ENCODE measurements at places on chromosomes 5 and 9.

GRCh38 chr5:141941307-141941706 is 16.7 kb downstream of the PCDH12 start:
- no peak for DNase-seq

GRCh38 chr9:11312966-11313365 is 700.2 kb upstream of the PTPRD start:
- no peak for DNase-seq

DNA sequence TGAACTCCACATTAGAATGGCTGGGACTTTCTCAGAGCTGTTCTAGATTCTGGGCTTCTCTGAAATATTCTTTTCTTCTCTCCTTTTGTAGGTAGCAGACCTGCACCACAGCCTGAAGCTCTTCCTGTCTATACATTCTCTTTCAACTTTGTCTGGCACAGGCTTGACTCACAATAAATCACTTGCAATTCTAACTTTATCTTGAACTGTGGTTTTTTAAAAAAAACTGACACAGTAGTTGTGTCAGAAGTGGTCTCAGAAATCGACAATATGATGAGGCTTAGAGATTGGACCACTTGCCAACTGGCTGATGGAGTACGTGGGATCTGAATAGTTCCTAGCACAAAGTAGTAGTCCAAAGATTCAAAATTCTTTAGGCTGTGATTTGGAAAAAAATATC is 24.1 kb upstream of the CDH9 start:
- DNase-seq: no peak

DNA sequence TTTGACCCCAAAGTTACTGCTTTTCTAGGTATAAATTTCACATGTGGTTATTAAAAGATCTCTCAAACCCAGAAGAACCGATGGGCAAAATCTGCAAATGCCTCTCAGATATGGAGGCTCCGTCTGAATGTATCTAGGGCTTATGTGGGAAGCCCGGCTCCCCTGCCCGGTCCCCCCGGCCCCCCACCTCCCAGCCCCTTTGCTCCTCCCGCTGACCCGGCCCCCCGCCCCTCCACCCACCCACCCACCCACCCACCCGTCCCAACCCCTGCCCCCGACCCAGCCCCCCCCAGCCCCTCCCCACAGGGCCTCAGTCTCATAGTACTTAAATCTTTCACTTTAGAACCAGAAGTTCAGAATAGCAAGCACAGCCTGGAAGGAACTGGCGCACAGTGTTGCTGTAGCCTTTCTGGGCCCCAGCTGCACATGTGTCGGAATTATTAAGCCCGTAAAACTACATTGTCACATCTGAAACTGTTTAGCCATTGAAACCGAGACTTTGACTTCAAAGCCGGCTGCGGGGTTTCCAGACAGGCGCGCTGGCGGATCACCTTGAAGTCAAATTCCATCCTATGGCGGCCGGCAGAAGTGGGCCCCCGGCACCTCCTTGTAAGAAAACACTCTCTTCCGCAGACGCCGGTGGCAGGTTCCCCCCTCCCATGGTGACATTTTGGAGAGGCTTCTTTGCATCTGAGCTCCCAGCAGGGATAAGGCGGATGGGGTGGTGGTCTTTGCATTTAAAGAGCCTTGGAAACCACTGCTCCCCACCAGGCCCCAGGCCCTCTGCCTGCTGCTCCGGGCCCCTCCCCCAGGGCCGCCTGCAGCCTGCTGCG is 12.8 kb downstream of the NKD2 start:
- no peak for DNase-seq

- no peak for DNase-seq
Observed at GRCh38 chr5:37448941-37449340, 69.8 kb downstream of the WDR70 start.

GRCh38 chr5:74888117-74888516 is 21.9 kb upstream of the FAM169A start:
- DNase-seq: no peak

DNA sequence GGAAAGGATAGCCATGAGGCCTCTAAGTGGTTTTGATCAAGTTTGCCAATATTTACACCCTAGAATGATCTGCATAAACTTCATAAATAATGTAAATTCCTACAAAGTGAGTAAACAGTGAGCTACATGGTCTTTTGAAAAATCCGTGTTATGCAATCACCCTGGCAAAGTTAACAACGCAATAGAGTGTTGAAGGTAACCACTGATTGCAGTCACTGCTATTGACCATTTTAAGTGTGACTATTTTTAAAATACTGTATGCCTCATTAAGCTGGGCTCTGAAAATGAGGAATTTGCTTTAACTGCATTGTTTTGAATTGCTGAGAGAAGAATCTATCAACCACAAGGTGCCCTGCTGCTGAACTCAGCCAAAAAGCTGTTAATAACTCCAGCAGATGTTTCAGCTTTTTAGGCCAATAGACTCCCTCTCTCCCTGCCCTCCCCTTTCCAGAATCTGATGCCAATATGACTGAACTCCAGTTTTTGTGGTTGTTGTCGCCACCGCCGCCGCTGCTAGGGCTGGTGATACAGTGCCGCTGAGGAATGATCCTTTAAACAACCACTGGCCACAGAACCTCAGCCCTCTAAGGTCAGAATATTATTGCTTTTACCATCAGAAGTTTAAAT is 35.3 kb upstream of the SMARCA2 start:
- no peak for DNase-seq

DNA sequence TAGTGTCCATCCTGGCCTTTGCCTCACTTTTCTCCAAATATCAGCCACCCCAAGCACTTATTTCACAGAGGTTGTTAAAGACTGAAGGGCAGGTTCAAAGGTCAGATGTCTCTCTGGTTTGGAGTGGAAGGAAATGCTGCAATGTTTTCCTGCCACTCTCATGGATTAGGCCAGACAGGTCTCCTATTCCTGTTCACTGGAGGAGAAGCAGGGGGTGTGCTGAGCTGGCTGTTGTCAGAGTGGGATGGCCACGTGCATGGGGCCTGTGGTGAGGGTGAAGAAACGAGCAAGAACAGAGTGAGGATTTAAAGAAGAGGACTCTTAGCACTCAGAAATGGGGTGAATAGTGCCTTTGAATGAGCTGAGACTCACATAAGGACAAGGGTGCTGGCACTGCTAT is 6.7 kb downstream of the TMEM8B start:
- DNase-seq: no peak

DNA sequence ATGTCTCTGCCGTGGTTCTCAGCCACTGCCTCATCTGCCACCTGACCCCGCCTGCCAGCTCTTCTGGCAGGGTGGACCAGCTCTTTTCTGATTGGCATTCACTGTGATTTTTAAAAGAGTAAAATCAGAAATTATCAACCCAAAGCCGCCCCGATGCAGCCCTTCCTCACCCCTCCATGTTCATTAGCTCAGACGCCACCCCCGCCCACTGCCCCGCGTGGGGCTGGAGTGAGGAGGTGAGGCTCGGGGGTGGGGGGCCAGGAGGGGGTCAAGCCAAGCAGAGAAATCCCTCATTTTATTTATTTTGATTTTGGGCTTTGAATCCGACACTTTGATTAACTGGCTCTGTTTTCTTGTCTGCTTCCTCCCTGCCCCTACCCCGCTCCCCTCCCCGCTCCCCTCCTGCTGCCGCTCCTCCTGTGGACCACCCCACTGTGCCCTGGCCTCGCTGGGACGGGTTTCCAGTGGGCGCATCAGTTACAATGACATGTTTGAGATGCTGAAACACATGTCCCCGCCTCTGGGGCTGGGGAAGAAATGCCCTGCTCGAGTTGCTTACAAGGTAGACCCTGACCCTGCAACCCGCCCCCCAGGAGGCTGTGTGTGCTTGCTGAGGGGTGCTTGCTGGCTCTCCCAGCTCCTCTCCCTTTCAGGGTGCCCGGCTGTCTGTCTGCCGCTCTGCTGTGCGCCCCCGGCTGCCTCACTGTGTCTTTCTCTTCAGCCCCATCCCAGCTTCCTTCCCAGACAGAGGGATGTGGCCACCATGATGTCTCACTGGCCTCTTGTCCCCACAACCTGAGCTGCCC is 224.9 kb downstream of the CACNA1B start:
- DNase-seq: no peak

DNA sequence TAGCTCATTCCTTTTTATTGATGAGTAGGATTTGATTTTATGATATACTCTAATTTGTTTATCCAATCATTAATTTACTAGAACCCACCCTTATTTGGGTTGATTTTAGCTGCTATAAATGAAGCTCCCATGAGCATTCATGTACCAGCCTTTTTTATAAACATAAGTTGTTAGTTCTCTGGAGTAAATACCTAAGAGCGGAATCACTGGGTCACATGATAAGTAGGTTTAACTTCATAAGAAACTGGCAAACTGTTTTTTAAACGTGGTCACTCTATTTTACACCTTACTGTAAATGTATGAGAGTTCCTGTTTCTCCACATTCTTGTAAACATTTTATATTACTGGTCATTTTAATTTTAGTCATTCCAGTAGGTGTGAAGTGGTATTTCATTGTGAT is 364.6 kb downstream of the NPR3 start:
- DNase-seq: no peak

DNA sequence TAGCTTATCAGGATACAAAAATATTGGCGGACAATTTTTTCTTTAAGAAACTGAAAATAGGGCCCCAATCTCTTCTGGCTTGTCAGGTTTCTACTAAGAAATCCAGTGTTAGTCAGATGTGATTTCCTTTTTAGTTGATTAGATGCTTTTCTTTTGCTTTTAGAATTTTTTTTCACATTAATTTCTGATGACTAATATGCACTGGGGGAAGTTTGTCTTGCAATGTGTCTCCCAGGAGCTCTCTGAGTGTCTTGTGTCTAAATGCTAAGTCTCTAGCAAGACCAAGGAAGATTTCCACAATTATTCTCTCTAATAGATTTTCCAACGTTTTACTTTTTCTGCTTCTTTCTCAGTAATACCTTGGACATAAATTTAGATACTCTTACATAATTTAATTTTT is 559.8 kb upstream of the TYRP1 start:
- no peak for DNase-seq

DNA sequence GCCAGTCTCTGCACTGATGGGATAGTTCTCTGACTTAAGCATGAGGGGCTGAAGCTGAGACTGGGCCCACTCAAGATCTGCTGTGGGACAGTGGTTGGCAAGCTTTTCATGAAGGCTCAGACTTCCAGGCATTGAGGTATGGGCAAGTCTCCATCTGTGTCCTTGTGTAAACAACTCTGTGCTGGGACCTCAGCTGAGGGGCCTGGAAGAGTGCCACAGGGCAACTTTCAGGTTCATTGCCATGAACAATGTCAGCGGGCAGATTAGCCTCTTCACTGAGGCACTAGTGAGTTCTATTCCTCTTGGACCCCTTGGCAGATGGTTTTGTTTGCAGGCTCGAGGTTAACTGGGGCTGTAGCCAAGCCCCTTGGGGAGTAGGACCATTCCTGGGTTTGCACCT is 127.1 kb downstream of the MRPS30 start:
- no peak for DNase-seq

DNA sequence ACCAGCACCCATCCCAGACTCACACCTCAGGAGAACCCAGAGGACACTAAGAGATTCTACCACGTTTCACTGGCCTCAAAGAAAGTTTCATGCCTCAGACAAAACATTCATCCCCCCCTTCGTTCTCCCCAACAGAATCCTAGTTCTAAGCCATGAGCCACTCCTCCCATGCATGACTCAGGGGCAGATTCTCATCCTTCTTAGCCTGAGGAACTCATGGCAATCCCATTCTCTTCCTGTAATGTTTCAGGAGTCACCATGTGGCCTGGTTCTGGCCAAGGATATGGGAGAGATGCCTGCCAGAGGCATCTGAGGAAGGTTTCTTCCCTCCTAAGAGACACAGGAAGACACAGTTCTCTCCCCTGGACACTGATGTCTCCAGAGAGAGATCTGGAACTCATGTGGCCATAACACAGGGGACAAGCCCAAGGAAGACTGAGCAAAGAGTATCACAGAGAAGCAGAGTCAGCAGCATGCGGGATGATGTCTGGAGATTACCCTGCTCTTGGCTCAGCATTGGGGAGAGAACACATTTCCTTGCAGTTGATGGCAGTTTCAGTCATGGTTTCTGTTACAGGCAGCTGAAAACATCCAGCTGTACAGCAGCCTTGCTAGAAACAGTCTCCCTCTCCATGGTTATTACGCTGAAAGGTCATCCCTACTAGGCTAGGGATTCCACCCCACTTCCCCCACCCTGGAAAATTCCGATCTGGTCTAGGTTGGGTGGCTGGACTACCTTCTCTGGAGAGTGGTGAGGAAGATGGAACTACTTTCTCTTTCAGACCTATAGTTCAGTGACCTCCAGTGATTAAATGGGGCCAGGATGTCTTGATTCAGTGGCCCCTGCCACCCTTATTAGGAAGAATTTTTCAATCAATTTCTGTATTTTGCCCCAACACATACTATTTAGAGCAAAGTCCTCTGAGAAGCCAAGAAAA is 115.4 kb downstream of the ZNF608 start:
- no peak for DNase-seq

- DNase-seq: no peak
Observed at GRCh38 chr5:112349371-112349770, 69.7 kb downstream of the EPB41L4A start.
